ENCODE measurements at places on chromosomes 1 and 21.

DNA sequence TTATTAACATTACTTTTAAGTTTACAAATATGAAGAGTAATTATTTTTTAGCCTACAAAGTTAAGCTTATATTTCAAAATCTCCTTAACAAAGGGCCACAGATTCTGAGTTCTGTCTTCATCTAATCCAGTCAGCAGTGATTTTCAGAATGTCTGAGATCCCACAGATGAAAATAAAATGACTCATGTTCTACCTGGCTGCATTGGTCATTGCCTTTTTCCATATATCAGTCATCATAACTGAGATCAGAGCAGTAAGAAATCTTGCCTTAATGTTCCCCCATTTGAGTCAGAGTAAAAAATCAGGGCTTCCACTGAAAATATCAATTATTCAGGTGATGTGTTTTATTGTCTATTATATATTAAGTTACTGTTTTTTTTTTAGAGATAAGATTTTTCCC, 416.1 kb downstream of the MRPL39 start:
- no peak for DNase-seq

- no peak for DNase-seq
Measured at GRCh38 chr1:203661572-203661971, 34.9 kb downstream of the ATP2B4 start.

- no peak for DNase-seq
Measured at GRCh38 chr1:83990734-83991133, 8.2 kb downstream of the TTLL7 start.

DNA sequence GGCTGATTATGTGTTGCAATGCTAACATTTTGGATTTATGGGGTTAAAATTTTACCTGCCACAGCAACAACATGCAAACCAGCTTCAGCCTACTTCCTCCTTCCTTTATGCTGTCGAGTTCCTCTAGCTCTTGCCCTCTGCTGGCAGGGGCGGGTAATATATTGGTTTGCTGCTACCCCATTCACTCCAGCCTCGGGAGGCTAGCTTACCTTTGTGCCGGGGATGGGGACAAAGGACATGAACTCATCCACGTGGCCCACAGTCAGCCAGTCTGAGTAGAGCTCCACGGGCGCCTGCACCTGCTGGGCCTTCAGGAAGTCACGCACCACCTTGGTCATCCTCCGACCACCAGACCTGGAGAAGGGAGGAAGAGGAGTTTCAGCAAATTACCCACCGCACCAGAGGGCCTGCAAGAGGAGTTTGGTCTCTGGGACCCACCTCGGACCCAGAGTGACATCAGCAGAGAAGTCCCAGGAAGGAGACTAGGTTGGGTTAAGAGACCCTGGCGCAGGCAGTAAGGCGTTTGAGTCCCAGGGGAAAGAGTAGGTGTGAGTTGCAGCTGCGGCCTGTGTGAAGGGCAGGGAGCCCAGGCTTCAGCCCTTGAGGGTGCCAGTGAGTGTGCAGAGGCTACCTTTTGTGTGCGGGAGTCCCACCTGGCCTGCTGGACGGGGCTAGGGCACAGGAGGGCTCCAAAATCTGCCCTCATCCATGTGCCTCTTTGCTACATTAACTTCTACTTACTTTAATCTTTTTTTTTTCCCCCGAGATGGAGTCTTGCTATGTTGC, 21.8 kb upstream of the SDHB start:
- no peak for DNase-seq

DNA sequence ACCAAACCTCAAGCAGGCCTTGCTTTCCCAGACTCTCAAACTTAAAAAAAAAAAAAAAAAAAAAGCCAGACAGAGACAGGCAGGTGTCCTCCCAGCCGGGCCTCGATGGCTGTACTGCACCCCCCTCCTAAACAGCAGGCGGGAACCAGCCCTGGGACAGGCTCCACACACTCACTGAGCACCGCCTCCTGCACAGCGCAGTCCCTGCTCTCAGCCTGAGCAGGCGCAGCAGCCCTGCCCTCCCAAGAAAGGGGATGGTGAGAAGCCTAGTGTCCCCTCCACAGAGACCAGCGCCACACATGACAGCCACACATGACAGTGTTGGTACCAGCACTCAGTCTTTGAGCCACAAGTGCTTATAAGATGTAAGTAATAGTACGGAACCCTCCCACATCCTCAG, 11.9 kb downstream of the MX2 start:
- DNase-seq: no peak

DNA sequence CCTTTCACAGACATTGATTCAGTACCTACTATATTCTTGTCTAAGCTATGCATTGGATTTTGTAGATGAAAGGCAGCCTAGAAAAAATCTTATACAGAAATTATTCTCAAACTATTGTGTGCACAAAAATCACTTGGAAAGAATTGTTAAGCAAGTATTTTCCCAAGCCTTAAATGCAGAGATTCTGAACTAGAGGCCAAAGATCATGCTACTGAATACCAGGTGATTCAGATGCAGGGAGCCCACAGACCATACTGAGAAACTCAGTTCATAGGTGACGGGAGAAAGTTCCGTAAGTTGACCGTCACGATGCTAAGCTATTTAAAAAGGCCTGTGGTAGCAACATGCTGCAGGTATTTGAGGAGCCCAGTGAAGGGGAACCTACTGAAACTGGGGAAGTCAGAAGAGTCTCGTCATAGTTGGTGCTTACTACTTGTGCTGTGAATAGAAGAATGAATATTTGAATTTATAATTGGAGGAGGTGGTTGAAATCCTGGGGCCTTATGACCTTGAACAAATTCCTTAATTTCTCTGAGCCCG, 150.8 kb downstream of the NFIA start:
- no peak for DNase-seq

GRCh38 chr1:61375082-61375880, 292.9 kb downstream of the NFIA start:
- DNase-seq: no peak

DNA sequence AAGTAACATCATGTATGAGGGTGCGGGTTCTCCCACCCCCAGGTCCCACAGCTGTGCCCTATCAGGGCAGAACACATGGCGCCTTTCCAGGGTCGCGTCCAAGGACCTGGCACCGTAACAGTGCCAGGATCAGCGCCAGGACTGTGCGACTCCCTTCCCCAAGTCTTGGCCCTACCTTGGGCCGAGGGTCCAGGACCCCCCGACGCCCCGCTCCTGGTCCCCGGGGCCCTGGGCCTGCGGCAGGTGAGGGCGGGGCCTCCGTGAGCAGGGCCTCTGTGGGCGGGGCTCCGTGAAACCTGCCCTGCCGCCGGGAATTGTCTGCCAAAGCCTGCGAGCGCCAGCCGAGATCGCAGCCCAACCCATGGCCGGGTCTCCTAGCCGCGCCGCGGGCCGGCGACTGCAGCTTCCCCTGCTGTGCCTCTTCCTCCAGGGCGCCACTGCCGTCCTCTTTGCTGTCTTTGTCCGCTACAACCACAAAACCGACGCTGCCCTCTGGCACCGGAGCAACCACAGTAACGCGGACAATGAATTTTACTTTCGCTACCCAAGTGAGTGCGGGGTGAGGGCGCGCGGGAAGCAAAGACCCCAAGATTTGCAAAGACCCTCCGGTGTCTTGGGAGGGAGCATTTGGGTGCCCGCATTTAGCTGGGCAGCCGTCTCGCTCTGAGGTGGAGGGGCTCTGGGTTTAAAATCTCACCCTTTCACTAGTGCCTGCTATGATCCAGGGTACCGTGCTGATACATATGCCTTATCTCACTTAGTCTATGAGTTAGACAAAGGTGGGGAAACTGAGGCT, at the start of gene RHBG:
Gene RHBG (plus strand): TSS at position 323 of the 796 bp plus-strand sequence. CDS start 39 bp downstream, at position 362.
- no peak for DNase-seq

- DNase-seq: no peak
Measured at GRCh38 chr1:171817511-171818265, 23.6 kb upstream of the DNM3 start.

DNA sequence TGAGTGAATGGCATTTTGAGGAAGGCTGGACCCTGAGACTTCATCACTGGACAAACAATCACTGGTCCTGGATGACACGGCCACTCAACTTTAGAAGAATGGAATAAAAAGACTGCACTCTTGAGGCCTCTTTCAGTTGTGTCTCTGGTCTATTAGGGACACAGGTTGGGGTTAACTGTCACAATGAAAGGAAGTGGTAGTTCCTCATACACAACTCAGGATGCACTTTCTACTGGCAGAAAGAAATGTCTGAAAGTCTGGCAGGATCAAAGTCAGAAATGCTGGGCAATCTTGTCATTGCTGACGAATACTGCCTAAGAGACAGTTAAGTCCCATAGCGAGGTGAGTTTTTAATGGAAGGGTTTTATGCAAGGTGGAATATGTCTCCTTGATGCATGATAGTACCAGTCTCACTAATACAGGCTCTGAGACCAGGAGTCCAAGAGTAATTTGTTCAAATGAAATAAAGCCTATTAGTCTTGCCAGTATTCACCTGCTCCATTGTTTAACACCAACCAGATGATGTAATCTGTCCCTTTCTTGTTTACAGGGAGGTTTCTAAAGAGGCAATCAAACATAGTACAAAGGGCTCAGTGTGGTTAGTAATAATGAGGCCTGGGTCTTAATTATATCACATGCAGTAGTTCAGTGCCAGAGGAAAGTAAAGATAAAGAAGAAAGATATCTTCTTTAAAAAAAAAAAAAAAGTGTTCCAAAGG, 11.2 kb upstream of the RRP15 start:
- DNase-seq: no peak

GRCh38 chr1:89363638-89364536, at the start of gene GBP6:
Gene GBP6 (plus strand): TSS chr1:89364059. CDS start chr1:89368552, 4,493 bp downstream.
- no peak for DNase-seq

GRCh38 chr1:186442651-186443375, 18.1 kb downstream of the PDC start:
- DNase-seq: no peak

DNA sequence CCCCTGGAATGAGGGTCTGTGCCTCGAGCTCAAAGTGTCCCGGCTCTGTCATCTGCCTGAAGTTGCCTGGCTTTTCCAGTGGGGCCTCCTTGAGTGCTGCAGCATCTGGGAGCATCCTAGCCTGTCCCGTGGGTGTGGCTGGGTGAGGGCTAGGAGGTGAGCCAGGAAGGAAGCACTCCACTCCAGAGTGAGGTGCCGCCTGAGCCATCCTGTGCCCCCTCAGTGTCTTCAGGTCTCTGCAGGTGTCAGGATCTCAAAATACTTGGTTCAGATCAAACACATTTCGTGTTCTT, 11.5 kb downstream of the IBA57 start:
- DNase-seq: no peak

GRCh38 chr1:82995951-82996350, 1003.0 kb downstream of the TTLL7 start:
- no peak for DNase-seq

DNA sequence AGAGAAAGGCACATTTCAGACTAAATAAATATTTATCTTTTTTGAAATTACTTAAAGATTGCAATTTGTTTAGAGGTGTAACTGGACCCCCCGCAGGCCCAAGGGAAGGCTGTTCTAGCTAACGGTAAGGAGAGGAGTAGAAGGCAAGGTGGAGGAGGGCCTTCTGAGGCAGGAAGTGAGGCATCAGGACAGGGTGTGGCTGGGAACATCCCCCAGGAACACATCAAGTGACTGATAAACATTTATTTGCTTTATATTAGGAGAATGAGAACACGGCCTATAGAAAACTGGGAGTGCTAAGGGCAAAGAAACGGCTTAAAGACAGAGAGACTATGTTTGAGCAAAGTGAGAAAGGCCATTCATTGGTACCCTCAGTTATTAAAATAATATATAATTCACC, 23.2 kb downstream of the HIVEP3 start:
- no peak for DNase-seq

DNA sequence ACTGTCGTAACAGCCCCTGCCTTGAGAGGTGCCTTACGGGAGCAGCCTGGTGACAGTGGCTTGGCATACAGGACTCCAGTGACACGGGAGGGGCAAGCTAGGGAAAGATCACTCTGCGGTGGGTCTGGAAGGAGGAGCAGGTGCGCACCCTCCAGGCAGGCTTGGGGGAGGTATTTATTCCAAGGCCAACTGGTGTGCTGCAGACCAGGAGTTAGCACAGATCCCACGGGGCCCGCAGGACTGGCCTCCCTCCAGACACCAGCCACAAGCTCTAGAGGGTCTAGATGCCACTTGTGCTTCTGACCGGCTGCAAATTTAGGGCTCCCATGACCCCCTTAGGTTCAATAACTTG, 22.1 kb downstream of the PSEN2 start:
- no peak for DNase-seq

DNA sequence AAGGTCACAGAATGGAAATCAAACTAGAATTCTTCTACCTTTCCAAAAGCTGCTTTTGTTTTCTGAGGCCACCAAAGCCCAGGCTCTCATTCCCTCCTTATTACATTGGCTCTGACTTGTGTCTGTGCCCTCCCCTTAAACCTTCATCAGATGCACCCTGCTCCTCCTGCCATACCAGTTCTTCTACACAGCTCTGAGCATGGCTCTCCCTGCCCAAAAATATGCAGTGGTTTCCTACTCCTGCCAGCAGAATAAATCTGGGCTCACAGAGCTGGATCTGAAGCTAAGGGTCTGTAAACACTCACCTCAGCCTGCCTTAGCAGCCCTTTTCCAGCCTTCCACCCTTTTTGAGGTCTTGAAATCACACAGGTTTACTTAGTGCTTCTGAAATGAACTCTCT, 55.0 kb downstream of the TTC3 start:
- no peak for DNase-seq

- no peak for DNase-seq
Measured at GRCh38 chr1:211951856-211952255, 83.5 kb downstream of the INTS7 start.

- no peak for DNase-seq
Measured at GRCh38 chr1:85300140-85300539, 23.7 kb upstream of the BCL10 start.

GRCh38 chr1:27934818-27935549, at the start of gene SMPDL3B:
Gene SMPDL3B (plus strand): TSS chr1:27935000. CDS start chr1:27935184, 184 bp downstream.
- no peak for DNase-seq

DNA sequence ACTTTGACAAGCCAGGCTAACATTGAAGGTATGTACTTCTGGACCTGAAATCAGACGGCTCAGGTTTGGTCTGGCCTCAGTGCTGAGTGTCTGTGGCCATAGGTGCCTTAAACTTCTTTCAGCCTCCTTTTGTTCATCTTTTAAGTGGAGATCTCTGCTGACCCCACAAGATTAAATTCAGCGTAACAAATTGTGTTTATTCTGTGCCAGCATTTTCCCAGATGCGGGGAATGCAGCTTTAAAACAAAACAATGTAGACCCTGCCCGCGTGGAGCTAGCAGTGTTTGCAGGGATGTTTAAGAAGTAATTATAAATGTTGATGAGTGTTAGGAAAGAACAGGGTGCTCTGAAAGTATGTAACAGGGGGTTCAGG, 923 bp downstream of the CAP1 start:
- no peak for DNase-seq

DNA sequence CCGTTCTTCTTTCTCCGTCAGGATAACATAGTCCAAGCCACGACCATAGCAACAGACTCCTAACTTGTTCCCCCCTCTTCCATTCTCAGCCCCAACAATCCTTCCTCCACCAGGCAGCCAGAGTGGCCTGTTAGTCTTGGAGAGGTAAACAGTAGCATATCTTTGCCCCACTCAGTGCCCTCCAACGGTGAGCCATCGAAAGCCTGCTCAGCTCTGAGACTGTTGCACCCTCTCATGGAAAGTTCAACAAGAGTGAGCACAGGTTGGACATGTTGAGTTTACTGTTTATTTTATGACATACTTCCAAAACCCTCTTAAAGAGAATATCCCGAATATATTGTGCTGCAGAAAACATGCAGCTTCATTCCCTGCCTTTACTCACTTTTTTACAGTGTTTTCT, 30.1 kb upstream of the BACE2 start:
- no peak for DNase-seq

- DNase-seq: no peak
Measured at GRCh38 chr1:82260051-82260450, 459.3 kb downstream of the ADGRL2 start.
